ENCODE measurements at places on chromosomes 2 and 18.
A peak's percentile ranks its signal among the peaks of the same experiment; 100 is the strongest.

GRCh38 chr18:5534845-5535244 is 9.0 kb downstream of the EPB41L3 start:
- DNase-seq: peak; percentile 51

DNA sequence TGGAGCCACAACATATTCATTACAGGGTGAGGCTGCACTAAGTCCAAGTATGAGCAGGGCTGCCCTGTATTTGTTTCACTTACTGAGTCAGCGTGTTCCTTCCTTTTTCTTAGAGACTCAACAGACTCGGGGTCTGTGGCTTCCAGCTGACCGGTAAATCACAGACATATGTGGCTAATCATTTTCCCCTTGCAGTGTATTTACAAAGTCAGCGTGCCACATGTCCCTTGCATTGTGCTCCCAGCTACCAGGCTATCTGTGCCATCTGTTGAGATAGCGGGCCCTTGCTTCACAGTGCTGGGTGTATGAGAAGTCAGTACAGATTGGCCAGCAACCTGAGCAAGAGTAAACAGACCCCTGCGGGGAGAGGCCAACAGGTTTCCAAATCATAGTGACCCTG is 254.3 kb downstream of the LRRTM1 start:
- no peak for DNase-seq

GRCh38 chr18:2641638-2642037 is 13.9 kb upstream of the SMCHD1 start:
- DNase-seq: no peak

DNA sequence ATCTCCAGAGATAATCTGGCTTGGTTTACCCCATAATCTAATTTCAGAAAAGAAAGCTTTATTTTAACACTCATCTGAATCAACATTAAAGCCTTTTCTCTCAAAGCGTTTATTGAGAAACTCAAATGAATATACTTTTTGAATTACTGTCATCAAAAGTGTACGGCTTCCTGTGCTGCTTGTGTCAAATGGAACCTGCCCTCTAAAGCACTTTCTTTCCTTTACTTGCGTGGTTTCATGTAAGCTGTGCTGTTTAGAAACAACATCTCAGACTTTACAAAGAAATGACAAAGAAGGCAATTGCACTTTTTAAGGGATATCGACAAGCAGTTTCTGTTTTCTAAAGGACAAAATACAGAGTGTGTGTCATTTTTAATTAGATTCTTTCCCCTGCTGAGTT is 35.1 kb downstream of the CYBRD1 start:
- no peak for DNase-seq

GRCh38 chr2:25808006-25808383 is 70.3 kb downstream of the ASXL2 start:
- DNase-seq: no peak

DNA sequence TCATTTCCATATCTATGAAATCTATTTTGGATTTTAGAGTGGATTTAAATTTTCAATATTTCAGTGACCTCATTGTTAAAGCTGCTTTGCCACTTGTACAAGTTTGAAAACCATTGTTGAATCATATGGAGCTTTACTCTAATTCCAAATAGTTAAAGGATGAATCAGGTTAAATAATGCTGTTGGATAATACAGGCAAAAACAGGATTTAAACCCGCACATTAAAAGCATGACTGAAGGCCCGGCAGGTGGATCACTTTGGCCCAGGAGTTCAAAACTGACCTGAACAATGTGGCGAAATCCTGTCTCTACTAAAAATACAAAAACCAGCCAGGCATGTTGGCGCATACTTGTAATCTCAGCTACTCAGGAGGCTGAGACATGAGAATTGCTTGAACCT is 68.3 kb downstream of the RIF1 start:
- no peak for DNase-seq

DNA sequence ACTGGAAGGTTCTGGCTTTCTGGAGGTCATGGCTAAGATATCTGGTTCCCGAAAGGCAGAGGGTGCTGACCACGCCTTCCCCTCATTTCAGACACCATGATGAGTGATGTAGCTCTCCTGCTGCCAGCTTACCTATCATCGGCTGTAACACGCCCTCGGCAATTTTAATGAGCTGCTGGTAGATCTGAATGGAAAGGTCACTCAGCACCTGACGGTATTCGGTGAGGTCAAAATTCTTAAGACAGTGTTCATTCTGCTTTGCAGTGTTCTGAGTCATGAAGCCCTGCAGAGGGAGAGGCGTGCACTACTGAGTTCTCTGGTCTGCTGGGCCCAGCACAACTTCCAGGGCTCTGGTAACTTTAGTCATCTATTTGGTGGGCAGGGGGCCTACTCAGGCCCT is 25.7 kb upstream of the ACAA2 start:
- DNase-seq: peak; percentile 77

DNA sequence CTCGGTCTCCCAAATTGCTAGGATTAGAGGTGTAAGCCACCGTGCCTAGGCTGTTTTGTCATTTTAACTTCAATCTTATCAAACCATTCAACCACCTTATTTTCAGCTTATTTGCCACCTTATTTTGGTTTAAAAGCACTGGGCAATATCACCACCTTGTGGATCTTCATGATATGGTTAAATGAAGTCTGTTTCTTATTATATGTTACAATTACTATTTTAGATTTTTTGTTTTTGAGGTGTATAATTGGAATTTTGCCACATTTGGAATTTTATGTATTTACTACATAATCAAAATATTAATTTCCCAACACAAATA is 43.8 kb upstream of the SCN9A start:
- peak; percentile 12 for DNase-seq

DNA sequence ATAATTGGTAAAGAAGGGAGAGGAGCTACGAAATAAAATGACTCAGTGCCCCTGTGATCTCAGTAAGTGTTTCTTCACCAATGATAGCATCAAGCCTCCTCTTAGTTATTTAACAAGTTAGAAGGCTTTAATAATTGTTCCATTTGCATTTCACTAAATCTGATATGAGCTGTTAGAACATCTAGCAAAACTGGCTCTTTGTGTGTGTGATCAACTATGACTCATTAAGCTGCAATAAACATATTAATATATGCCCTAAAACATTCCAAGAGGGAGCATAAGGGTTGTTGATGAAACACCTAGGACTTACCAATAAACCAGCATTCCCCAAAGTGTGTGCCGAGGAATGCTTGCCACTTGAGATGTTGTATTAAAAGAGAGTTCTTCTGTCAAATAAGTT is 115.2 kb downstream of the OSBPL6 start:
- no peak for DNase-seq

- DNase-seq: no peak
These were observed 67.6 kb downstream of the NEURL3 start for GRCh38 chr2:96437512-96437911.

DNA sequence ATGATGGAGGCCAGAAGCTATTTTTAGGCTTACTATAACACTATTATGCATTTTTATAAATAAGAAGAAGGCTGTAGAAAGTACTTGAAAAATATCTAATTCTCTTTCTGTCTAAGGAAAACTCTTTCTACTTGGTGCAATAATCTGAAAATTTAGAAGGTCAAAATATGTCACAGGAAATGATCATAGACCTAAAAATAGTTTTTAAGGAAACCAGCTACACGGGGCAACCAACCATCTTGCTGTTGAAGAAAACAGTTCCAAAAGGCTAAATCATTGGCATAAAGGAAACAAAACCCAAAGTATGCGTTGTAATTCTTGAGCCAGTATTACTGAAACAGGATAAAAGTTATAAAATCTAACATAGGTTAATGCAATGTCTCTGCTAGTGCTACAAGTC is 40.2 kb downstream of the SOCS6 start:
- no peak for DNase-seq

GRCh38 chr18:60500960-60501359 is 128.4 kb upstream of the MC4R start:
- DNase-seq: no peak

DNA sequence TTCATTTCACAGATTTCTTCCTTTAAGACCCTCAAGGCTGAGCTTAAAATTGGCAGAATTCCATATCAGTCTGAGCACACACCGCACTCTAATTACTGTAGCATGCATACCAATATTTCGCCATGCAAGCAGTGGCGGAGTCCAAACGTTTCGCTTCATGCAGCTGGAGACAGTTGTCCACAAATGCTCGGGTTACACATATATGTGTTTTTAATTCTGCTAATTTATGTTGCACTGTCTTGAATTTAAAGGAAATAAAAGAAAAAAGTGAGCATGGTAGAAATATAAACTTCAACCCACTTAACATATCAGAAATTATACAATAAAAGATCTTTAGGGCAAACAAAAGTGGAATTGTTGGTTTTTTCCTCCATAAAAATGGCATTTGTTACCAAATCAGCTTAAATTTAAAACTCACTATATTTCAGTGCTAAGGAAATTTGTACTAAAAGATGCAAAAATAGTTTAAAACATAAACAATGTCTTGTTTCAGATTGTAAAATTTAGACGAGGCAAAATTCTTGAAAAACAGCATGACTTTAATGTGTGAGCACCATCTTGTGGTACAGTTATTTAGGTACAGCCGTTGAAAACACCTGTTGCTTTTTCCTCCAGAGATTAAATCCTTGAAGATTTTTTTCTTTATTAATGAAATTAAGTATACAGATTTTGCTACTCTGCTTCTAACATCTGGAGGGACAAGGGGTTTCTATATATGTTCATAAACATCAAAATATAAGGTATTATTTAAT is 24.1 kb upstream of the KANSL1L start:
- DNase-seq: no peak

DNA sequence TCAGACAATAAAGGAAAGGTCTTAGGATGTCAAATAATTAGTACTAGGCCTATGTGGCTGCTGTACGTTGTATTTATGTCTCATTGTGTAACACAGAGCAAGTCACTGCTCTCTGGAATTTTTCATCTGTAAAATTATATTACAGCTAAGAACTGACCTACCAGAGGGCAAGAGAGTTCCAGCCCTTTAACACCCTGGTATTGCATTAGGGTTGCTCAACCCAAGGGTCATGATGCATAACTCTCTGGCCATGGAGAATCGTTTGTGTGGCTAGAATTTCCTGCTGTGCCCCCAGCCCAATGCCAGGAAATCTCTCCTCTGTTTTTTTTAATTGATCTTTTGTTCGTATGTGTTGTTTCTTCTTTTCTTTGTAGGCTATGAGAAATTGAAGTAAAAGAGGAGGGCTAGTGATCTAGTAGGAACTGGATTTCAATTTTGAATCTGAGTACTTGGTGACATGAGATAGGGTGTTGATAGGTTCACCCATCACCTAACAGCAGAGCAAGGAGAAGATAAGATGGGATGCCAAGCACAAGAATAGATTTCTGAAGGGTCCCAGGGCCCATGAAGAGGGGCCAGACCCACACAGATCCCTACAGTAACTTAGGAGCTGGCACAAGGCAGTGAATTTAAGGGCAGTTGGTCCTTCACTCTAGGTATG is 571.2 kb upstream of the TNP1 start:
- no peak for DNase-seq

DNA sequence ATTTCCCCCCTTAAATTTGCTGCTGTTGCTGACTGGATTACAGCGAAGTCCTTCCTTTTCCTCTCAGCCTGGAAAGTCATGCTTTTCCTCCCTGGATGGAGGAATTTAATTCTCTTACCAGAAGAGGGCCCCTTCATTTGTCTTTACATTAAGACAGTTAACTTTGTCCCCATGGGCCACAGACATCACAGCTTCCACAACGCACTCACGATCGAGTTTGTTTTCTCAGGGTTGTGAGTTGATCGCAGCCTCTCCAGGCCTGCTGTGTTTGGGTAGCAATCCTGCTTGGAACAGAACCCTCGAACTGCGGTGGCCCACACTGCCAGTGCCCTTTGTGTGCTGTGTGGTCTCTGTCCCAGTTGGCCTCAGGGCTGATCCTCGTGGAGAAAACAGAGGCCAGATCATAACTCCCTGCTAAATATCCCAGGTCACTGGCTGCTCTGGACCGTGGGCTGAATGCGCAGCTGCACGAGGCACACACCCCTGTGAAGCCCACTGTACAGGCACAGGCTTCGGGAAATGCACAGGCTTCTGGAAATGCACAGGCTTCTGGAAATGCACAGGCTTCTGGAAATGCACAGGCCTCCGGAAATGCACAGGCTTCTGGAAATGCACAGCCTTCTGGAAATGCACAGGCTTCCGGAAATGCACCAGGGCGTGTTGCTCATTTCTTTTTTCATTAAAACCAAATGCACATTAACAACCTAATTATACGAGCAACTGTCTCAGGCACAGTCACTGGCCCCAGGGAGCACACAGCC is 2.2 kb upstream of the PDIA6 start:
- no peak for DNase-seq

- DNase-seq: no peak
These were observed 2.4 kb upstream of the DSC3 start for GRCh38 chr18:31044926-31045325.

GRCh38 chr18:32152705-32153448 is 37.0 kb upstream of the MEP1B start:
- DNase-seq: no peak

GRCh38 chr2:175414191-175414881 is 232.8 kb upstream of the ATP5MC3 start:
- DNase-seq: no peak

DNA sequence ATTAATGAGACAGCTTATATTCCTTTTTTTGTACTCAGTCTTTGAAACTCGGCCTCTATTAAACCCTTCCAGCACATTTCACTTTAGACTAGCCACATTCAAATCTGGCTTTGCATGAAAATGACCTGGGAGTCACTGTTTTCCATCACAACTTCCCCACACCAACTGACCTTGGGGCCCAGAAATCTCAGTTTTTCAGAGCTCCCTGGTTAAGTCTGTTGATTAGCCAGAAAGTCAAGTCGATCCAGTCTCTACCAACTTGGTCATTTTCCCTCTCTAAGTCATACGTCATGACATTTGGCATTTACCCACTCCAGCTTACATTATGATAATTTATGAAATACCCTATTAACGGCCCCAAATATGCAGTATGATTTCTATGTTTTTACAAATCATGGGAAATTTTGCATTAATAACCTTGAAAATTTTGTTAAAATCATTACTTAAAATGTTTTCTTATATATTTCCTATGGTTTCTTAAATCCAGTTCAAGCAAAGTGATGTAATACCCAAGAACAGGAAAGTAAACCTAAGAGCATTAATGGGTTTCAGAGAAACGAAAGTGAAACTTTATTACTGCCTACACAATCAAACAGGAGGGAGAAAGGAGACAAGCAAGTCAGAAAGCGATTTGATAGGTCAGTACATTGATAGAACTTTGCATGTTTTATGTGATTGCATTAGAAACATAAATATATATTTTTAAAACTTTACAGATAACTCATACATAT is 77.1 kb downstream of the SPATS2L start:
- DNase-seq: no peak

- no peak for DNase-seq
These were observed 182.5 kb downstream of the CTIF start for GRCh38 chr18:48721312-48721711.

GRCh38 chr18:31250902-31251301 is 67.1 kb upstream of the DSG1 start:
- DNase-seq: no peak

DNA sequence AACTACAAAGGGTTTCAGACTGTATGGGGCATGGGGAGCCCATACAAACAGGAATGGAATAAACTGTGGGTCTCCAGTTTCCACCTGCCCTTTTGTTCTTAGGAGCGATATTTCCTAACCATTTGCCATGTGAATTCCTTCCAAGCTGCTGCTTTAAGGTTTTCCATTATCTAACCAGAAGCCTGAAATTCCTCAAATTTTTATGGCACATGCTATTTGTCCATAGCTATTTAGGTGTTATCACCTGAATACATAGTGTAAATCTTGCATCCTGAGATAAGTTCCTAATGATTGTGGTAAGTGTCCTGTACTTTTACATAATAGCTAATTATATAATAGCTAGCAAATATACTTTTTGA is 17.4 kb upstream of the PAIP2B start:
- DNase-seq: no peak
